ENCODE measurements at places on chromosomes 4 and X.

GRCh38 chr4:119598521-119598920, 30.1 kb downstream of the PDE5A start:
- no peak for DNase-seq

- DNase-seq: no peak
Measured at GRCh38 chrX:131058136-131058868, at the start of gene ARHGAP36. Gene ARHGAP36, plus strand, starts transcription at chrX:131058346. Its CDS starts 23,320 bp downstream, at chrX:131081666.

DNA sequence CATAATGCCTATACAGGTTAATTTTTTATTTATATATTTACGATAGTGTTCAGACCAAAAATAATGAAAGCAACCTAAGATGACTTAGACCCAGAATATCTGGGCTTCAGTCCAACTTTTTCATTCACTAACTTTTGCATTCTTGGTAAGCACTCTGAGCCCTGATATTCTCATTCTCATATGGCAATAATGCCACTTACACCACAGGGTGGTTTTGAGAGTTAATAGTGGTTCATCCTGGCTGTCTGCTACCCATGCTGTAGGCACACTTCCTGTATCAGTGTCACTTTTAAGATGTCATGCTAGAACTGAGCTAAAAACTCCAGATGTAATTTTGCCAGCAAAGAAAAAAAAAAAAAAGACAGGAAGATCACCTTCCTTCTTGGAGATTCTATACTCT, 508.7 kb upstream of the FMR1 start:
- DNase-seq: no peak

- DNase-seq: no peak
Measured at GRCh38 chrX:53483838-53484405, 49.8 kb upstream of the HSD17B10 start.

DNA sequence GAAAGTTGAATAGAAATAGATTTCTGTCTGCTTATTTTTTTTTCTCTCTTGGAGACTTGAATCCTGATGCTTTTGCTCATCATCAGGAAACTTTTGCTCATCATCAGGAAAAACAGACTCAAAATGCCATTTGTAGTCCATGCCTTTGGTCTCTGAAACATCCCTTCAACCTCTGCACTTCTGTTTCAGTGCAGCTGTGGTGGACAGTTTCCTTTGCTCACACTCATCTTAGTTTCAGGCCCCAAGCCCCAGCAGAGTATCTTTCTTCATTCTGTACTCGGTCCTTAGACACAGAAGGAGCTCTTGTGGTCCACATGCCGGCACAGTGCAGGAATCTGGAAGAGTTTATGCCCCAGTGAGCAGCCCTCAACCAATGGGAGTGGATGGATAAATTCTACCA, 337.9 kb downstream of the PPP3CA start:
- no peak for DNase-seq

GRCh38 chrX:43557792-43558191, 98.3 kb upstream of the MAOA start:
- DNase-seq: peak; percentile 38
